Panc1 (cell line): ENCODE measurements at places on chromosomes 1 and 21. TPM values are rescaled to one million over a fixed set of nuclear protein-coding genes. Genes with fewer than 3 reads are reported as not detected.

The LMX1A gene
- not detected for total RNA-seq

The LRP8 gene
- total RNA-seq: 28.6 TPM

The TMPRSS15 gene
- total RNA-seq: not detected

The PRR9 gene
- not detected for total RNA-seq

The PKNOX1 gene
- total RNA-seq: 16.5 TPM

The LAMB3 gene
- total RNA-seq: 0.85 TPM

The KRTAP12-2 gene
- not detected for total RNA-seq

The LRRC39 gene
- total RNA-seq: 0.26 TPM

The ST3GAL3 gene
- total RNA-seq: 26.0 TPM

The RNU1-3 gene
- 1,290 TPM for total RNA-seq

The MMEL1 gene
- total RNA-seq: 0.46 TPM

The ADAMTS5 gene
- total RNA-seq: 0.05 TPM

The KLF18 gene
- not detected for total RNA-seq

The CD5L gene
- total RNA-seq: not detected

The WNT3A gene
- not detected for total RNA-seq

The RFX5 gene
- total RNA-seq: 75.5 TPM

The C8B gene
- not detected for total RNA-seq

The ADGRL4 gene
- total RNA-seq: not detected

The ZFP69 gene
- 6.4 TPM for total RNA-seq

The BECN2 gene
- not detected for total RNA-seq

The CENPL gene
- 28.7 TPM for total RNA-seq

The SH2D2A gene
- total RNA-seq: 0.69 TPM
